ENCODE measurements at places on chromosomes 6 and 20.

DNA sequence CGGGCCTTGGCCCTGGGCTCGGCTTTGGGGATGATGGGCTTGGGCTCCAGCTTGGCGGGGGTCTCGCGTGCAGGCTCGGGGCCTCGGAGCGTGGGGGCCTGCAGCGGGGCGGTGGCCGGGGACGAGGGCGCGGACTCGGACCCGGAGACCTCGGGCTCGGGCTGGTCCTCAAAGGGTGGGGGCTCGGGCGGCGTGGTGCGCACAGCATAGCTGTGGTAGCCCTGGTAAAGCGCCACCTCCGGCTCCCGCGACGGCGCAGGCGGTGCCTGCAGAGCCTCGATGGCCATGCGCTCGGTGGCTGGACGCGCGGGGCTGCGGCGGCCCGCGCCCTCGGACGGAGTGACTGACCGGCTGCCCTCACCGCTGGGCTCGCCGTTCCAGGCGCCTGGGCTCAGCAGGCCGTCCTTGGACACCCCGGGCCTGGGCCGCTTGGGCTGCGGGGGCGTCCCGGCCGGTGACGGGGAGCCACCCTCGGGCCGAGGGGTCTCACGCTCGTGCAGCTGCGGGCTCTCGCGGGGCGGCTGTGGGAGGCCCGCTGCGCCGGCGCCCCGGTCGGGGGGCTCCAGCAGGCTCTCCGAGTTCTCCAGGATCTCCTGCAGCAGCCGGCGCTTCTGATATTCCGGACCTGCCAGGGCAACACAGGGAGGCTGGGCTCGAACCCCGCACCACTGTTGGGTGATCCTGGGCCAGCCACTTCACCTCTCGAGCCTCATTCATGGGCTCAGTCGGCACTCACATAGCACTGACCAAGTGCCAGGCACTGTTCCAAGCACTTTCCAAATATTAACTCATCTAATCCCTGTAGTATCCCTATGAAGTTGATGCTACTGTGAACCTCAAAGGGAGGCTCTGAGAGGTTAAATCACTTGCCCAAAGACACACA, 71.0 kb downstream of the JPH2 start:
- DNase-seq: no peak

DNA sequence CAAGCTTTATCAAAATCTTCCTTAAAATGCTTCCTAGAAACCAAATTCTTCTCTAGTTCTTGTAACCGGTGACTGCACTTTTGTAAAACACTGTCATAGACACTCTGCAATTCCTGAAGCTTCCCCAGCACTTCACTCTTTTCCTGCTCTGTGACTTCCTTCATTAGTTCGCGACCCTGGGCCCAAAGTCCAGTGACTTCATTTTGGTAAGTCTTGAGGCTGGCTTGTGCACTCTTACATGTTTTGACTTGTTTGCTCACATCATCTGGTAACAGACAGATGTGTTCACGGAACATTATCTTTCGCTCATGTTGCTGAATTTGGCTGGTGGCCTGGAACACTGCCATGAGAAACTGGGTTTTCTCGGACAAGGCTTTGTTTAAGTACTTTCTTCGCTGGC, 306.2 kb downstream of the SYNE1 start:
- DNase-seq: no peak

- no peak for DNase-seq
Observed at GRCh38 chr6:149456311-149457021, 28.3 kb downstream of the ZC3H12D start.

- DNase-seq: no peak
Observed at GRCh38 chr6:47375426-47375825, 65.7 kb upstream of the TNFRSF21 start.

Data from glomerular endothelial cell (primary cell).